ENCODE measurements at places on chromosomes 12 and 14. TPM values are rescaled to one million over a fixed set of nuclear protein-coding genes. Genes with fewer than 3 reads are reported as not detected.

DNA sequence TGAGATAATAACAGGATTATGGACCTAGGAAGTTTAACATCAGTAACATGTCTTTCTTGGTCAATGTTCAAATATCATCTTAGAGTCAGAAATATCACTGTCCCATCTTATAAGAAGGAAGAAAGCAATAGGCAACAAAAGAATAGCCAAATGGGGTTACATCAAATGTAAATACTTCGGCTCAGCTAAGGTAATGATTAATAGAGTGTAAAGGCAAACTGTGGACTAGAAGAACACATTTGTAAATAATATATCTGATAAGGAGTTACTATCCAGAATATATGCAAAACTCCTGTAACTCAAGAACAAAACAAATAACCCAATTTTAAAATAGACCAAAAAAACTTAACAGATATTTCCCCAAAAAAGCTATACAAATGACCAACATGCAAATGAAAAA lies 630.3 kb downstream of the RPS29 start:
- no peak for DNase-seq

- DNase-seq, result no peak
Measured at GRCh38 chr14:94376976-94377865, 11.2 kb downstream of the SERPINA1 start.

DNA sequence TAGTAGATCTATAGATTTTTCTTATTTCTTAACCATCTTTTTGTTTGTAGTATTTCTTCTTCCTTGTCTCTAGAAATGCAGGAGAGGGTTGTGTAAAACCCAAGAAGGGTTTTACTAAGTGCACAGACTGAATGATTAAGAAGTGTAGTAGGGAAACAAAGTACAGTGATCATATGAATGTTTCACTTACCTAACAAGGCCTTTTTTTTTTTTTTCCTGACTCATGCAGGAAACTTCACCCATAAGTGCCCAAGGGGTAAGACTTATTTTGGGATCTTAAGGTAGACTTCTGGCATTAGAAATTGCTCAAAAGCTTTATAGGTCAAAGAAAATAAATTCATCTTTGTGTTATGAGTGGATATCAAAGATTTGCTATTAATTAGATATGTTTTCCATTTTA lies 10.2 kb downstream of the SCN8A start:
- no peak for DNase-seq

GRCh38 chr12:12872934-12873275 lies 18.5 kb upstream of the GPRC5A start:
- DNase-seq, result no peak

GRCh38 chr14:81319314-81319713 lies 80.8 kb downstream of the STON2 start:
- DNase-seq, result no peak

- DNase-seq, result no peak
Measured at GRCh38 chr14:70995671-70996070, 88.4 kb downstream of the PCNX1 start.

DNA sequence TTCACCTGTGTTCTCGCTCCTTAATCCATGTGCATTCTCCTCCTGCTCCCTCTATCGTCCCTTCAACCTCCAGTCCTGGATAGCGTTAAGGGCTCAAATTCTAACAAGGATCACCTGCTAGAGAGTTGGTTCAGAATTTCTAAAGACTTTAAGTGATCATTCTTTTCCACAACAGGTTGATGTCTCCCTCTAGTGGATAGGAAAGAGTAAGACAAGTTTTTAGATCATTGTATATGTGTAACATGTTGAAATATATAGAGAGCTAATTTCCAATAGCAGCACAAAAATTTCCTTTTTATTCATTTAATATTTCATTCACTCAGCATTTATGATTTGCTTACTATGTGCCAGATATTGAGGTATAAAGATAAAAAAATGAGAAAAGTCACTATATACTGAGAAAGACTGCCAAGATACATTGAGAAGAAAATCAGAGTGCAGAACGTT lies 9.3 kb upstream of the ESR2 start:
- no peak for DNase-seq

DNA sequence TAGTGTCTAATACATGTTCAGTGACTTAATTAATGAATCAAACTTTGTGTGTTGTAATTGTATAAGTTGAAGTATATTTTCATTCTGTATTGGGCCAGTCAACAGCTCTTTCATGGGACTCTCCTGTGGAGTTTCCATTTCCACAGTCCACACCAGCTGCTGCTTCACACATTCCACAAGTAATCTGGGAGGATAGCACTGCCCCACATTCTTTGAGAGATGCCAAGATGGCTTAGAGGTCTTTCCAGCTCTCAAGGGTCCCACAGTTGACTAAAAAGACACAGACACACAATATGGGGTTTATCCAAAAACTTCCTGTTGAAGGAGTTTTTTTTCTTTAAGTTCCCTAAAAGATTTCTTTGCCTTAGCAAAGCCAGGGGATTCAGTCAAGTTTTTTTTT lies 408.3 kb downstream of the AACS start:
- DNase-seq, result no peak

DNA sequence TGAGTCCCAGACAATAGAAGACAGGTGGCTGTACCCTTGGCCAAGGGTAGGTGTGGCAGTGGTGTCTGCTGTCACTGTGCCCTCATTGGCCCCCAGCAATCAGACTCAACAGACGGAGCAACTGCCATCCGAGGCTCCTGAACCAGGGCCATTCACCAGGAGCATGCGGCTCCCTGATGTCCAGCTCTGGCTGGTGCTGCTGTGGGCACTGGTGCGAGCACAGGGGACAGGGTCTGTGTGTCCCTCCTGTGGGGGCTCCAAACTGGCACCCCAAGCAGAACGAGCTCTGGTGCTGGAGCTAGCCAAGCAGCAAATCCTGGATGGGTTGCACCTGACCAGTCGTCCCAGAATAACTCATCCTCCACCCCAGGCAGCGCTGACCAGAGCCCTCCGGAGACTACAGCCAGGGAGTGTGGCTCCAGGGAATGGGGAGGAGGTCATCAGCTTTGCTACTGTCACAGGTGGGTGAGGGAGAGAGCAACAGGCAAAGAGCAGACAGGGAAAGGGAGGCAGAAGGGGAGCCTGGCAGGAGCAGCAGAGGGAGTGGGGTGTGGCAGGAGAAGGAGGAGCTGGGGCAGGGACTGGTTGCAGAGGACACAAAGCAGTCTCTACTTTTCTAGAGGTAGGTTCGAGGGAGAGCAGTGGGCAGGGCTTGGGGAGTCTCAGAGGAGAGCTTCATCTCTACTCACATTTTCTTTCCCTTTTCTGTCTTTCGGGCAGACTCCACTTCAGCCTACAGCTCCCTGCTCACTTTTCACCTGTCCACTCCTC lies 452 bp downstream of the INHBE start:
- DNase-seq, result no peak

Gene CDC42BPB
- total RNA-seq, result 110 TPM

Gene C12orf54
- total RNA-seq, result 0.64 TPM

Gene KRT80
- total RNA-seq, result 9.8 TPM

Gene CISTR
- total RNA-seq, result not detected

Data from breast epithelium (tissue), 4 donors.